HCT116 (cell line): ENCODE measurements at places on chromosomes 1 and 21.

DNA sequence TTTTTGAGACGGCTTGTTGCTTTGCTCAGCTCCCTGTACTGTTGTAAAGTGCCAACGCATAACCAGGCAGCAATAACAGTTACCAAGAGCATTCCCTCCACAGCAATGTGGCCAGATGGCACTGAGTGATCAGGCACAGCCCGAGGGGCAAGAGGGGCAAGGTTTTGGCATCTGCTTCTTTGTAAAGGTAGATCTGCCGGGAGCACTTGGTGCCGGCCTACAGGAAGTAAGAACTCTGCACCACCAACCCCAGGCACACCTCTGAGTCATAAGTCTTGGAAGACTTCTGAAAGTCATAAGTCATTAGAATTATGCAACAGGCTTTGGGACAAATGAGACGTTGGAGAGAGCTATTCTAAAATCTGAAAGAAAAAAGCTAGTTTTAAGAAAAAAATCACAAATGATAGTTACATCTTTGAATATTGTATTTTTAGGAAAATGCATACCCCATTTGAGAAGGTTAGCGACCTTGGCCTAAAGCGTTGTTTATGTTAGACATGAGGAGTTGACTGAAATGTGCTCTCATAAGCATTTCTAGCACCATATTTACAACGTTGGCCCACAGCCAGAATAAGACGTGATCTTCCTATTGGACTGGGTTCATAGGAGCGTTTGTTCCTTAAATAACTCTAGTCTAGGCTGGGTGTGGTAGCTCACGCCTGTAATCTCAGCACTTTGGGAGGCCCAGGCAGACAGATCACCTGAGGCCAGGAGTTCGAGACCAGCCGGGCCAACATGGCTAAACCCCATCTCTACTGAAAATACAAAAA, 37.7 kb upstream of the MAP10 start:
- peak; percentile 10 for DNase-seq

GRCh38 chr1:232163533-232163932, 466.4 kb downstream of the SIPA1L2 start:
- DNase-seq: no peak

GRCh38 chr1:52059321-52059720, 3.2 kb downstream of the BTF3L4 start:
- DNase-seq: no peak

GRCh38 chr1:60998786-60999185, 83.6 kb upstream of the NFIA start:
- DNase-seq: no peak

DNA sequence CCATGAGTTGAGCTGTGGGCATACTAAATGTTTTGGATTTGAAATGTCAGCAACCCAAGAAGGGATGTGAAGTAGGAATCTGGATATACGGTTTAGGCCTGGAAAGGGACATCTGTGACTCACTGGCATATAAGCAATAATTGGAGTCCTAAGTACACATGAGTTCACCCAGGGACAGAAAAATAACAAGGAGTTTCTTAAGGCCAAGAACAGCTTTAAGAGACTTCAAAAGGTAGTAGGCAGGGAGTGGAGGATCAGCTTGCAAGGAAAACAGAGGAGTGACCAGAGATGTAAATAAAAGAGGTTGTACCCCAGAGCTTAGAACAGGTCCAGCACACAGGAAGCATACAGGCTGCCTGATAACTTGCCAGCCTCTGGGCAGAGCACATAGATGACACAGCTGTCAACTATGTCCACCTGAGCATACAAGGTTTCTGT, 28.1 kb downstream of the TMEM50B start:
- DNase-seq: no peak

DNA sequence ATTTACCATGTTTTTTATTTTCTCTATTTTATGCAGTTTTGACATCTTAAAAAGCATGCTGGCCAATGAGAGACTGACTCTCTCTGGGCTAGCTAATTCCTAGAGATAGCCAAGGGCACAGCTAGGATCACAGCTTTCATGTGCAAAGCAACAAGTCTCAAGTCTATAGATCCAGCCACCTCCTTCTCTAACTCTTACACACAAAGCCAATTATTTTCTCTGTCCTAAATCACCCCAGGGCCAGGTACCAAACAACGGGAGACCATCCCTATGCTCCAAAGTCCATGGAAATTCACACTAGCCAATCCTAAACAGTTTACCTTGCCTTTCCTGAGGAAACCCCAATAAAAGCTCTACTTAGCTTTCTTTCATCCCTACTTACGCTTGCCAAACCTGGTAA, 38.0 kb downstream of the ARHGAP29 start:
- no peak for DNase-seq

DNA sequence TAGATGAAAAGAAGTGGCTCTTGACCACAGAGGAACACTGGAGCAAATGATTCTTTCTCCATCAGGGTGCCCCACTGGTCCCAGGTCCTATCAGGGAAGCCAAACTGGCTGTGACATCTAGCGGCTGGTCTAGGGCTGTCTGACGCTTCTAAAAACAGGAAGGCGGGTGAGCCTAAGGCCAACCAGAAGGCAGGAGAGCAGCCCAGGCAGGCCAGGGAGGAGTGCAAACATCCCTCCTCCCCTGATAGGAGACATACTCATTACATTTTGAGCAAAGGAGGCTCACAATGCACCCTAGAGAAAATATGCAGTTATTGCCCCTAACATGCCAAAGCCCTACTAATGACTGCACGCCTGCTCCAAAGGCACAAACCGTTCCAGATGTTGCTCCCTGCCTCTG, 10.4 kb upstream of the FOXE3 start:
- no peak for DNase-seq

GRCh38 chr1:104264521-104264920, 514.8 kb downstream of the AMY1C start:
- no peak for DNase-seq

DNA sequence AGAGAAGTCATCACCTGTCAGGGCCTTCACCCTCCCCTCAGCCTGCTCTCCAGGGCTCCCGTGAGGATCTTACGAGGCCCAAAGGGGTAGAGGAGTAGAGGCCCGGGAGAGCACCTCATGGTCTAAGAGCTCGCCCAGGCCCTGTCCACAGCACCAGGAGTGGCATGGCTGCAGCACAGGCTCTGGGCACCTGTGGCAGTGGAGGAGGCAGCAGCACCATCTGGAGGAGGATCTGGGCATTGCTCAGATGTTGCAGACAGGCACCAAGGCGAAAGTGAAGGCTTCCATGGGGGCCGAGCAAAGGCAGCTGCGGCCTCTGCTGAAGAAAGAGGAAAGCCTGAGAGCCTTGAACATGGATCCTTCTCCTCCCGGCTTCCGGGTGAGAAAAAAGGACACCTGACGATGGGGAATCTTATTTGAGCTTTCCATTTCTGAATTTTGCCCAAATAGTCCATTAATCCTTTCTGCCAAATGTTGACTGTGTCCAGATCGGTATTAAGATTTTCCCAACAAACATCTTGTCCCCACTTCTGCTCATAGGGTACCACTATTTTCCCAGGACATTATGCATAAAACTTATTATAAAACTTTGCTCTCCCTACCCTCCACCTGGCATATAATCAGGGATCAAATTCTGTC, 604.7 kb downstream of the PTPRC start:
- peak; percentile 48 for DNase-seq

DNA sequence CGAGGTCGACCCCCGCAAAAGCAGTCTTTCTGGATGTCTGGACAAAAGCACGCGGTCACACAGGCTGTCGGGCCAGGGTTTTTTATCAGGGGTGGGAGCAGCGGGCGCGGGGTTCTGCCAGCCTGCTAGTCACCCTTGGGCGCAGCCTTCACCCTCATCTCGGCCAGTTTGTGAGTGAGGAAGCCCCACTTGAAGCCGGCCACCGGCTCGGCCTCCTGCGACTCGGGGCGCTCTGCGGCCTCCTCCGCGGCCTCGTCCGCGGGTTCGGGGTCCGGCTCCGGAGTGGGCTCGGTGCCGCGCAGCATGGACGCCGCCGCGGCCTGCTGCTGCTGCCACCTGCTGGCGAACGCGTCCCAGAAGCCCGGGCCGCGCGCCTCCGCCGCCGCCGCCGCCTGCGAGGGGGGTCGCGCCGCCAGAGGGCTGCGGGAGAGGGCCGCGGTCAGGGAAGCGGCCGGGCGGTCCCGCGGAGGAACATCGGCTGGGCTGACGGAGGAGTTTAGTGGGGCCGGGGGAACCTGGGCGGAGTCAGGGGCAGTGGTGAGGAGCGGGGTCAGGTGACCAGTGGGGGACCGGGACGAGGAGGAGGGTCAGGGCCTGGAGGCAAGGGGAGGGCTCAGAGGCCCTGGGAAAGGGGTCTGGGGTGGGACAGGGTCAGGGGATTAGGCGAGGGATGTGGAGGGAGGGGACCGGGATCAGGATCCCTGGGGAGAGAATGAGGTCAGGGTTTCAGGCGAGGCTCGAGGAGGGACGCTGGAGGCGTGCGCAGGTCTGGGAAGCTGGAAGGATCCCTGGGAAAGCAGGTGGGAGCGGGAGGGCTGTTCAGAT, 4.5 kb downstream of the C1orf232 start:
- no peak for DNase-seq

- no peak for DNase-seq
Observed at GRCh38 chr1:29119121-29119929, 4.4 kb downstream of the TMEM200B start.

- no peak for DNase-seq
Observed at GRCh38 chr1:51512606-51513005, 6.5 kb downstream of the EPS15 start.

DNA sequence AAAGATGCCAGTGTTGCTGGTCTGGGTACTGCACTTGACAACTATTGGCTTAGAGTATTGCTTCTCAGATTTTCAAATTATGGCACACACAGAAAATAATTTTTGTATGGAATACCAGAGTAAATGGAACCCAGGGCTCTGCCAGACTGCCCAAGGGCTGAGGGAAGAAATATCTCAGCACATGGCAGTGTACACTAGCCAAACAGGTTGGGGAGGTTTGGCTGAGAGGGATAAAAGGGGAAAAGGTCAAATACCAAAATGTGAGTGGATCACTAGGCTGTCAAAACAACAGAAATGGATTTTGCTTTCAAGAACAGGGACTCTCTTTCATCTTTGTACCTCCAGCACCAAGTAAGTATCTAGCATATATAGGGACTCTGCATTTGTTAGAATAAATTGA, 3.0 kb upstream of the RGS8 start:
- peak; percentile 10 for DNase-seq

GRCh38 chr1:27029517-27029916, 16.9 kb upstream of the TENT5B start:
- DNase-seq: no peak

GRCh38 chr1:217322834-217323233, 308.1 kb downstream of the GPATCH2 start:
- no peak for DNase-seq

- DNase-seq: no peak
Observed at GRCh38 chr21:45482899-45483821, 59.1 kb downstream of the SLC19A1 start.

GRCh38 chr21:40923407-40923806, 76.4 kb upstream of the DSCAM start:
- no peak for DNase-seq

- no peak for DNase-seq
Observed at GRCh38 chr1:239031310-239031709, 355.1 kb upstream of the CHRM3 start.

- no peak for DNase-seq
Observed at GRCh38 chr1:8956461-8957349, 11.0 kb downstream of the CA6 start.

DNA sequence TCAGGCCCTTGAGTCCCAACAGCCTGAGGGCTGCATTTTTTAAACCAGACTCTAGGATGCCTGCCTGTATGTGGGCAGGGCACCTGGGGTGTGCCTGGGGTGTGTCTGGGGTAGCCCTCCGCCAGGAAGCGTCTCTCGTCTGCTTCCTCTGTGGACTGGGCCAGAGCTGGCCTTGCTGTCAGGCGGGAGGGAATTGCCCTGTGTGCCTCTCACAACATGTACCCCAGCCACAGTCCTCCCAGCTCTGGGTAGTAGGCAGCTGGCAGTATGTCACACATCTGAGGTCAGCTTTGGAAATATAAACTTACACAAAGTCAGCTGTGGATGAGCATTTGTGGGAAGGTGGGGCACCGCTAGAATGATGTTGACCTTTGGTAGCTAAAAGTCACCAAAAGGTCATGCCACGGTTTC, 13.0 kb downstream of the TRAF5 start:
- no peak for DNase-seq

- DNase-seq: no peak
Observed at GRCh38 chr1:248621770-248622169, 13.1 kb downstream of the OR2T11 start.

- no peak for DNase-seq
Observed at GRCh38 chr1:55276671-55277376, 61.7 kb upstream of the USP24 start.
